ENCODE measurements at places on chromosomes 2 and 18.

GRCh38 chr2:5617796-5618195 lies 74.4 kb upstream of the SOX11 start:
- DNase-seq = no peak

GRCh38 chr2:23456396-23456795 lies 71.4 kb downstream of the KLHL29 start:
- DNase-seq = no peak

DNA sequence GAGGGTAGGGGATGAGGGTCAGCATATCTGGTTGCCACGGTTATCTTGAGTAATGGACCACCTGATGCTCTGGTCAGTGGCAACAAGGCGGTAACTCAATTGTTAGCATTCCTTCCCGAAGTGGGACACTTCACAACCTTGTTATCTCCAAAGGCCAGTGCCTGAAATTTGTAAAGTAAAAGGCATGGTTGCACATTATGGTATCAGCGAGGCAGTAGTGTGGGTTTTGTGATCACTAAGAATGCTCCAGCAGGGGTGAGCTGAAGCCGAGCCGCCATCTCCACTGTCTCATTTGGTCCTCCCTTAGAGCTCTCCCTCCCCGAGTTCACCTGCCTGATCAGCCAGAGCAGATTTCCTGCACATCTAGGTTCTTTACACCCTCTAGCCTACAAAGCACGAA lies 50.5 kb upstream of the LGALSL start:
- DNase-seq = no peak

GRCh38 chr2:106339609-106340008 lies 128.6 kb downstream of the RGPD3 start:
- DNase-seq = no peak

DNA sequence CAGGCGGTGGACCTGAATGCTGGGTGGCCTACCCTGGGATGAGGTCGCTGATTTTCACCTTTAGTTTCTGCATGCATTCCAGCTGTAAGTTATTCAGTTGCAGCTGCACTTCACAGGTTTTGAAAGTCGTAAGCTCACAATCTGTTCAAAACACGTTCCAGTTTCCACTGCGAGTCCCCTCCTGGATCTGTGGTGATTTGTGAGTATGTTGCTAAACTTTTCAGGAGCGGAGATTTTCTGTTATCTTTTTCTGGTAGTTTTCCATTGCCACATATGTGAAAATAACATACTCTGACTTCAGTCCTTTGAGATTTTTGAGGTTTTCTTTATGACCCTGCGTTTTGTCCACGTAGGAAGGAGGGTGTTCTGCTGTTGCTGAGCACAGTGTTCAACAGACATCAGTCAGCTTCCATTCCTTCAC lies 102.1 kb downstream of the SNTG2 start:
- DNase-seq = no peak

DNA sequence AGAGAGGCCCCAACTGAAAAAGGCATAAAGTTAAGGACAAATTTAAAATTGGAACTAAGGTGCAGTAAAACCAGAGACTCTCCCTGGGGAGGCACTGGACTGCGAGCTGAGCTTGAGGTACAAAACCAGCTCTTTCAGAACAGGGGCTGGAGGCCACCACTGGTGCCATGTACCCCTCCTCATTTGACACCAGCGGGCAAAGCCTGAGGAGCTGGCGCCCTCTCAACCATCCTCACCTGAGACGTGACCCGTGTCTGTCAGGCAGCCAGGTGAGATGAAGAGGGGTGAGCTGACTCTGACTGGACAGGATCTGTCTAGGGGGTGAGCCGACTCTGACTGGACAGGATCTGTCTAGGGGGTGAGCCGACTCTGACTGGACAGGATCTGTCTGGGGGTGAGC lies 68.5 kb downstream of the TMEM18 start:
- DNase-seq = no peak

DNA sequence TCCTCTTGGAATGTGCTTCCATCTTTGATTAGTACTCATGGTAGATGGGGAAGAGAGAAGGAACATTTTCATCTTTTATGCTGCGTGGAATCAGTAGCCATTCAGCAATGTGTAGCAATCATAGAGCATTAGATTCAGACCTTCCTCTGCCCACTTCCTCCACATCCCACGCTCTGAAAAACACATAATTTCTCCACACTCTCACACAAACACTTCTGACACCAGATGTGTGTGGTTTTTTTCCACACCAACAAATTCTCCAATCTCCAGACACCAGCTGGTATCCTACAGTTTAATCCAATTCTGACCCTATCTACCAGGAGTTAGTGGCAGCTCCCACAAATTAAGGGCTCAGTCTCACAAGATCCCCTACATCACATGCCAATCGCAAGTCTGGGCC lies 103.3 kb downstream of the AOX1 start:
- no peak for DNase-seq

DNA sequence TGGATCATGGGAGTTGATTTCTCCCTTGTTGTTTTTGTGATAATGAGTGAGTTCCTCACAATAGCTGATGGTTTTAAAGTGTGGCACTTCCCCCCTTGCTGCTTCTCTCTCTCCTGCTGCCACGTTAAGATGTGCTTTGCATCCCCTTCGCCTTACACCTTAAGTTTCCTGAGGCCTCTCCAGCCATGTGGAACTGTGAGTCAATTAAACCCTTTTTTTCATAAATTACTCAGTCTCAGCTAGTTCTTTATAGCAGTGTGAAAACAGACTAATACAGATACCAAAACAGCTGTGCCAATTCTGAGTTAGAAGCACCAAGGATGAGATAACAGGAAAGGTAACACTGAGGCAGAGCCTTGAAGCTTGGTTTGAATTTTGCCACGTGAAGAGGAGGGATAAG lies 44.7 kb downstream of the ITSN2 start:
- no peak for DNase-seq

- DNase-seq = no peak
Observed at GRCh38 chr2:176324862-176325261, 55.6 kb downstream of the MTX2 start.

GRCh38 chr2:37638973-37639372 lies 32.5 kb downstream of the CDC42EP3 start:
- DNase-seq = no peak

- DNase-seq = no peak
Observed at GRCh38 chr2:164770421-164770916, 71.2 kb downstream of the COBLL1 start.

DNA sequence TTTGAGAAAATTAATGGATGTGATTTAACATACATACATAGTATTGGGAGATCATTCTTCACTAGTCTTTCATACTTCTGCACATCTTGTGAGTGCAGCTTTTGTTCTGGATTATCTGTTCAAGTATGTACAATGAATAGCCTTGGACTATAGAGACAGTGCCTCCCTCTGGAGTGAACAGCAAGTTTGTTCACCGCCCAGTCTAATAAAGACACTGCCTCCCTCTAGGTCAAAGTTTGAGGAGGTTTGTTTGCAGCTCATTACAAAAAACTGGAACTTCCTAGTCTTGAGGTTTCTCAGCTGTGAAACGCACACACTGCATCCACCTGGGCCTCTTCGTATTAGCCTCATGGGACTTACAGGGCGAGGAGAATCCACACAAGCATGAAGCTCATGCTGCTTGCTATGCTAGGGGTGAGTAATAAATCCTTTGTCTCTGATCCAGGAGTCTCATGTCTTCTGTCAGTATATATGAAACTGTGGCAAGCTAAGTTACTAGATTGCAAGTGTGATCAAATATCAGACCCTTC lies 26.0 kb upstream of the LAPTM4A start:
- no peak for DNase-seq

- DNase-seq = no peak
Observed at GRCh38 chr2:39141334-39142271, 20.8 kb upstream of the SOS1 start.

DNA sequence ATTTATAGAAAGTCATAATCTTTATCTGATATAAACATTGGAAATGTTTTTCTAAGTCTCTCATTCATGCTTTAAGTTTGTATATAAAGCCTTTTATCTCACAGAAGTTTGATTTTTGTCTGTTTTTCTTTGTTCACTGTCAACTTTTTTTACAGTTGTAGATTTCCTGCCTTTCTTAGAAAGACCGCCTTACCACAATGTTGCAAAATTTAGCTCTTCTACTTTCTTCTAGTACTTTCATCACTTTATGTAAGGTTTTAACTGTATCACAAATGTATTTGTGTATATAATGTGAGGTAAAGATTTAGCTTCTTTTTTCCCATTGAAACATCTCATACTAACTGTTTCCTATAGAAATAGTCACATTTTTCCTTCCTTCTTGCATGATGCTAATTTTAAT lies 136.1 kb downstream of the DNAH6 start:
- DNase-seq = no peak

Data from activated CD8-positive, alpha-beta memory T cell treated with anti-CD3 and anti-CD28 coated beads for 1 hour (primary cell).